ENCODE measurements at places on chromosomes 1 and 21.

DNA sequence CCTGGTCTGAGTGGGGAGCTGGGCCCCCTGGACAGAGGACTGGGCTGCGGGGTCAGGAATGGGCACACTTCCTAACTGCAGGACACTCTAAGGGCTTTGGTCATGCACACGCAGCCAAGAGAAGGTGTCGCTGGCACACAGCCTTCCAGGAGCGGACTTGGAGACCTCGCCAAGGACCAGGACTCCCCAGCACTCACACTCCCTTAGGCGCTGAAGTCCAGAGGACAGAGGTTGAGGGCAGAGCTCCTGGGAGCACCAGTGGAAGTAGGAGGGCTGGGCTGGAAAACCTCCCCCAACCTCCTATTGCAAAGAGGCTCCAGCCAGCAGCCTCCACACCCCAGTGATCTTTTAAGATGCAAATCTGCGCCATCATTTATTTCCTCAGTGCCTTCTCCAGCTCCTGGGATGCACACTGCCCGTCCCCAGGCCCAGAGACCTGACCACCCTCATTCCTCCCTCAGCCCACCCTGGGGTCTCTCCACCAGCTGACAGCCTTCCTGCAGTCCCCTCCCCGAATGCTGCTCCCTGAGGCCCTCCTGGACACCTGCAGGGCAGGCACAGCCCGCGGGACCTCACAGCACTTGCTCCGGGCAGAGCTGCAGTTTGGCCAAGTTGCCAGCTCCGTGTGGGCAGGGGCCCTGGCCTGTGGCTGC lies 3.0 kb downstream of the TSPEAR start:
- no peak for DNase-seq

DNA sequence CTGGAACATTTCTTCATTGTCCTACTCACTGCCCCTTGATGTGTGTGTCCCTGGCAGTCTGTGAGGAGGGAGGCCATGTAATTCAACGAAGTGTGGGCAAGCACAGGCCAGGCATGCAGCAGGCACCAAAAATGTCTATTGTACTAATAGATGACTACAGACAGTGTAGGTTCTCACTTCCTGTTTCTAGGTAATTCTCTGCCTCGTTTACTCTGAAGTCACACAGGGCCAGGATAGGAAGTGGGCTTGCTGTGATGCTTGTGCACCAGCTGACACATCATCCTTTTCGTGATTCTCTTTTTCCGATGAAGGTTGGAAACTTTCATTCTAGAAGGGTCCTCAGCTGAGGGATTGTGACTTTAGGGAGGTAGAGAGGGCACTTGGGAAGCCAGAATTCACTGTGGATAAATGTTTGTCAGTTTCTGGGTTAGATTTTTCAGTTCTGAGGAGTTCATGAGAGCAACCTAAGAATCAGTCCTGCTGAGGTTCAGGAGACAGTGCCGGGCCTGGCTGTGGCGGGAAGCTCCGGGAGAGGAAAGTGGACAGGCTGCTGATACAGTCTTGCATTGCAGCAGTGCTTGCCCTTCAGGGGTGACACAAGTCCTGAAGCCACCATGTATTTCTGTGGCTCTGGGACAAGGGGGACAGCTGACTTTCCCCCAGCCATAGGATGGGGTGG lies 4.3 kb upstream of the CSF1 start:
- DNase-seq: peak; percentile 50

DNA sequence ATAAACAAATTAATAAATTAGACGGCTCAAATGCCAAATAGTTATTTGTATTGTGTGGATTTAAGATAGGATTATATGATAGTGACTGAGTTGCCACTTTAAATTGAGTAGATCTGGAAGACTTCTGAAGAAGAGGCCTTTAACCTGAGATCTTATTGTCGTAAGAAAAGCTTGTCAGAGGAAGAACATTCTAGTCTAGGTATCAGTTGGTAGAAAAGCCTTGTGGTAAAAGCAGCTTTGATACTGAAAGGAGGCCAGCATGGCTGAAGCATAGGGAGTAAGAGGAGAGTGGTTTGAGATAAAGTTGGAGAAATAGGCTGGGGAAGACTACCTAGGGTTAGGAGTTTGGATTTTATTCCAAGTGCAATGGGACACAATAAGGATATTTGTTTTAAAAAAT lies 29.1 kb downstream of the SLC30A7 start:
- DNase-seq: no peak

DNA sequence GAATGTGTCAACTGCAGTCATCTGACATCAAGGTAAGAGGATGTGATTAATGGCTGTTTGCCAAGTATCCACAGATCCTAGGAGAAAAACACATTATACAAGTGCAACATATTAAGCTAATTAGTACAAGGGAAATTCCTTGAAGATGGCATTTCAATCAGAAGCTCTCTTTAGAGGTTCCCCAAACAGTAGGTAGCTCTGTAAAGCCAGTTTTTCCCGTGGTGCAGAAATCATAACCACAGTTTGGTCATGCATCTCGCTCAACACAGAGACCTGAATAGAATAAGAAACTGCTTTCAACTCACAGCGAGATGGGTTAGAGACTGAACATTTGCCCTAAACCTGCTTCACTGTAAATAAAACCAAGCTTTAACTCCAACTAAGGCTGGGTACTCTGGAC lies 230.5 kb upstream of the CAMK1G start:
- no peak for DNase-seq

GRCh38 chr1:154760469-154760933 lies 109.6 kb downstream of the KCNN3 start:
- peak; percentile 75 for DNase-seq

DNA sequence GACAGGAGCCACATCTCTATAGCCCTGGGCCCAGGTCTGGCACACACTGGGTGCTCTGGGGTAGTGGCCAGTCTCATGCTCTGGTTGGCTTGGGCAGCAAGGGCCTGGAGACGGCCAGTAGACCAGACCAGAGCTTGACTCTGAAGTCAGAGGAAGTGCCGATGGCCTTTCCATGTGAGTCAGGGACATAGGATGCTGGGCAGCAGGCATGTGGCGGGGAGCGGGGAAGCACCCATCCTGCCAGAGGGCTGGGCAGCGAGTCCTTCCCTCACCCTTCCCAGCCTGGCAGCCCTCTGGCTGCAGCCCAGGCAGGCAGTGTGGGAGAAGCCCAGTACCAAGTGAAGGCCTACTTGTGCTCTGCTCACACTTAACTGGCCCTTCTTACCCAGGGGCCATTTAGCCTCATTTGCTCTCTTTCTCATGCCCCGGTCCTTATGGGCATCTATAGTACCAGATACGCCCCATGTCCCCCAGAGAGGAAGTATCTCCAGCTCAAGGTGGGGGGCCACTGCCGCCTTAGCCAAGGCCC lies 3.3 kb downstream of the GPR153 start:
- no peak for DNase-seq

DNA sequence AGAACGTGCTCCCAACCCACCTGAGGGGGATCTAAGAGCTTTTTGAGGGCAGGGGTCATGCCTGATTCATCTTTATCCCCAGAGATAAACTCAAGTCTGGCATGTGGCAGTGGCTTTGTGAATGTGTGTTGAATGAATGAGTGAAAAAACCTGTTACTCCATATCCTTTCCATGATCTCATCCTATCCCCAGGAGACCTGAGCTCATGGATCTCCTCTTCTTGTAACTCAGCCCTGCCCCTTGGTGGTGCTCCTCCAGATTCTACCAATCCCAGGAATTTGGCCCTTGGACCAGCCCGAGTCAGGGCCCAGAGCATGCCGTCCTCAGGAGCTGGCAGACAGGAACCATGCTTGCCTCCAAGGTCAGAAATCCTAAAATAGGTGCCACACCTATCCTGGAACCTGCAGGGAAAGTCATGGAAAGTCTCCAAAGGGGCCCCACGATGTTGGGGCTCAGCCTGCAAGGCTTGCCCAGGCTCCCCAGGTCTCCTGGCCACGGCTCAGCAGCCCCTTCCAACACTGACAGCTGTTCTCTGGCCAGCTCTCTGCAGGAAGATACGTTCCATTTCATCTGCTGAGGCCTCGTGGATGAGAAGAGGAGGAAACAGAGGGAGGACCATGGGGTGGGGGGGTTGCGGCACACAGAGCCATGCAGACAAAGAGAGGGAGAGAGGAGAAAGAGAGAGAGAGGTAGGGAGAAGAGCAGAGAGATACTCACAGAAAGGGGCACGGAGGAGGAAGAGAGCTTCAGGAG lies 214.6 kb downstream of the TRABD2B start:
- DNase-seq: no peak

All from GM06990 (cell line).